ENCODE measurements at places on chromosomes 6 and 20. TPM values are rescaled to one million over a fixed set of nuclear protein-coding genes. Genes with fewer than 3 reads are reported as not detected.

OR2J3 gene
- total RNA-seq, result not detected

- no peak for DNase-seq
Measured at GRCh38 chr6:131443514-131443913, 129.5 kb upstream of the ARG1 start.

CYP24A1 gene
- not detected for total RNA-seq

TMEM217 gene
- 0.54 TPM for total RNA-seq

DNA sequence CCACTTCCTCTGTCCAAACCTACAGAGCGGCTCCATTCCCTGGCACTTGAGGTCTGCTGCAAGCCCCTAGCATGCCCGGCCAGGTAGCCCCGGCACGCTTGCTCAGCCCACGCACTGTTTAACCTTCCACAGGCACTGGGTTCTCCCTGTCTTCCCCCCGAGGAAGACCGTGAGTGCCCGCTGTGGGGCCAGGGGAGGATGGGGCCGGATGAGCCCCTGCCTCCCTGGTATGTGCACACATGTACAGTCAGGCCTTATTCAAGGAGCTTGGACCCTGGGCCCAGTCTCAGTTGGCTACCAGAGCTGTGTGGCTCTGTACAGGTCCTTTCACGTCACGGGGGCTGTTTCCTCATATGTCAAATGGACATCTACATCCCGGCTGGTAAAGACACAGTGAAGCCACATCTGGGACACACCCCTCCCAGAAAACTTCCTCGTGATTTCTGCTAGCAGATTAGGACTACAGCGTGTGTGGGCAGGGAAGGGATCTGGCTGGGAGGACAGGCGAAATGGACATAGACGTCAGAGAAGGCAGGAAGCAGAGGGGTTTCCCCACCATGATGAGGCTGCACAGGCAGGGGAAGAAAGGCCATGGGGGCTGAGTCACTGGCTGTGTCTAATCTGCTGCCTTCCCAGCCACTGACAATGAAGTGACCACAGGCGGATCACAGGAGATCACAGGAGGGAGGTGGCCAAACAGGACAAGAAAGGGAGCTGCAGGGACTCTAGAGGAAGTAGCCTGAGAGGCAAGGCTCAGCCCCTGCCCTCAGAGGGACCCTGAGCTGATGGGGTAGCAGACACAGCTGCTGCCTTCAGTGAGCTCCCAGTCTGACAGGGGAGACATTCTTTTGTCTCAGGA, 62.9 kb downstream of the MRPL14 start:
- no peak for DNase-seq

DNA sequence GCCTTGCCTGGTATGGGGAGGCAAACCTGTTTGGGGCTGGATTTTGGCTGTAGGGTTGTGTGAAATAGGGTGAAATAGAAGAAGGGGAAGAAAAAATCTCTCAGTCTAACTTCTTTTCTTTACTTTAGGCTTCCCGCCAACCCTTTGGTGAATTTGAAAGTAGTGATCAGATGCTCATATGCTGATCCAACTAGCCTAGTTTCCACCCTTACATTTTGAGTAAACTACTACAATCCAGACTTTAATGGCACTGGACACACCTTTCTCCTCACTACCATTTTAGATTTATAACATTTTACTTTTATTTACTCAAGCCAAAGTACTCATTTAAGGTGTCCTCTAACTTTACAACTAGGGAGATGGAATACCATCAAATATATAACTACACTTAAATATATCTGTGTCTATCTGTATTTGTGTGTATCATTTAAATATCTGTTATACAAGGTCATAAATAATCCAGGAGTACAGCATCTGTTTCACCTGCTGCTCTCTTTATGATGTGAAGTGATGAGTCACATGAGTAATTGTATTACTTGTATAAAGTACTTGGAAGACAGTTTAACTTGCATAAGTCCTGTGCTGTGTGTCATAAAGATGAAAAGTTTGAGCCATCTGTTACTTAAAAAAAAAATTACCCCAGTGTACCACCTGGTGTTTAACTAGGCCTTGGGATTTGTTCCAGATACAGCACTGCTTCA, 172.1 kb downstream of the CDKAL1 start:
- no peak for DNase-seq

DNA sequence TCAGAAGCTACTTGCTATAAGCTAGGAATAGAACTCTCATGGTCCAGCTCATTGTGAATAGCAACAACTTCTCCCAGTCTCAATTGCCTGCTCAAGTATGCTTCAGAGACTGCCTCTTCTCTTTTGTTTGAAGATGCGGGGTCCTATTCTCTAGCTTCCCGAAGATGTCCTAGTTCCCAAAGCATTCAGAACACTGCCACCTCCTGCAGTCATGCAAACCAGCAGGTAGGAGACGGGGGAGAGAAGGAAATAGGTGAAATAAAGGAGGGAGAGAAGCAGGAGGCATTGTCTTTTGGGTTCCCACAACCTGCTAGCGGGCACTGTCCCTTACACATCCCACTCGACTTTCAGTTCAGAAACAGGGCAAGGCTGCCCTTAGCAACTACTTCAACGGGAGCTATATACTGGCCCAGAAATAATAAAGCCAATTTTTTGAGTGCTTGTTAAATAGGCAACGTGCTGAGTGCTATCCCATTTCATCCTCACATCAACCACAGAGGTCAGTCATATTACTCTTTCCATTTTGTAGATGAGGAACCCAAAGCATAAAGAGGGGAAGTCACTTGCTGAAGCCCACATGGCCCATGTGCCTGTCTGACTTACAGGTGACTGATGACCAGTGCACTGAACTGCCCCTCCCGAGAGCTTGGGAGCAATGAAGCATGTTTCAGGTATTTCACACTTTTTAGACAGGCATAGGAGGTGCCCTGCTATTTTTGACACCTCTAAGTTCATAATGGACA, 61.9 kb upstream of the ATXN1 start:
- DNase-seq, result no peak

DNA sequence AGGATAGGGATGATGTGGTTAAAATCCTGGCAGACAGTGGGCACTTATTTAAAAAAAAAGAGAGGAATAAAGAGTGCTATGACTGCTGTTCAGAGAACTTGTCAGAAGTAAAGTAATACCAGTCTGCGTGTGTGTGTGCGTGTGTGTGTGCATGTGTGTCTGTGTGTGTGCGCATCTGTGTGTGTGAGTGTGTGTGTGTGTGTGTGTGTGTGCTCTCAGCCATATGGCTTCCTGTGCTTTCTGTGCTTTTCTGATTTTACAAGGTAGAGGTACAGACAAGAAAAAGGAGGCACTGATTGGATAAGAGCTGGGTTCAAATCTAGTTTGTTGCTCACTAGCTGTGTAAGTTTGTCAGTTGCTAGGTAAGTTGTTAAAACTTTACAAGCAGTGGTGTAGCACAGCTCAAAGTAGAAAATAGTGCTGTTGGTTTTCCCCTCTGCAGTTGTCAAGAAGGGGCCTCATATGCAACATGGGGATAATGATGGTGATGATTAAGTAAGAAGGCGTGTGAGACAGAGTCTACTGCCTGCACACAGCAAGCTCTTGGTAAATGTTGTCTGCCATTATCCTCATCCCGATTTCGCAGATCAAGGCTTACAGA, 155.3 kb upstream of the ZNF217 start:
- DNase-seq, result no peak

TEAD3 gene
- total RNA-seq, result 0.34 TPM

All from activated B cell treated with CpG ODN at 0.5 μM for 24 hours (primary cell).